Testis (tissue), 5 donors: ENCODE measurements at places on chromosomes 3 and 15. TPM values are rescaled to one million over a fixed set of nuclear protein-coding genes. Genes with fewer than 3 reads are reported as not detected.

LTK gene
- 2.9 TPM for polyA plus RNA-seq

SHF gene
- 13.2 TPM for polyA plus RNA-seq

TTLL13 gene
- 30.3 TPM for polyA plus RNA-seq

CORO2B gene
- polyA plus RNA-seq: 4.3 TPM

PEAK1 gene
- polyA plus RNA-seq: 33.2 TPM

NR1I2 gene
- 0.57 TPM for polyA plus RNA-seq

IGSF10 gene
- polyA plus RNA-seq: 26.1 TPM

MST1R gene
- 15.9 TPM for polyA plus RNA-seq

KCNMB2 gene
- 2.6 TPM for polyA plus RNA-seq

ITGA11 gene
- 6.6 TPM for polyA plus RNA-seq

WDR93 gene
- 31.9 TPM for polyA plus RNA-seq

FBXO40 gene
- 0.61 TPM for polyA plus RNA-seq

FAM43A gene
- 7.5 TPM for polyA plus RNA-seq

DNA sequence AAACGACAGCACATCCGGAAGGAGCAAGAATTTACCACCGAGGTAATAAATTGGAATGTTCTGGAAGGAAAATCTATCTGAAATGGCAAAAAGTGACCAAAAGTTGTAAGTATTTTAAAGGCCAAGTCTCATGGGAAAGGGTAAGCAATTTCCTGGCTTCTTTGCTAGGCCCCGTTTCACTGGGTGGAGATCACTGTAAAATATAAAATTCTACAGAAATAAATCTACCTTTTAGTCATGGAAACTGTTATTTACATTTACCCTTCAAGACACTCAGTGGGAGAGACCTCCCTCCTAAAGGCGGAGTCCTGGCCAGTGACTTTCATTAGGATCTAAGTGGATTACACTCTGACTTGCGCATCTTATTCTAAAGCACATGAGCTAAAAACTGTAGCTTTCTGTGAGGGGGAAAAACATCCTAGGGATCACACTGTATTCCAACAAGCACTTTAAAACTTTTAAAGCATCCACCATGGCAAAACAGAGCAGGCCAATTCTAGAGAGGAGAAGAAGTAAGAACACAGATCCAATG lies 28.8 kb downstream of the LYZL4 start:
- DNase-seq: no peak

- no peak for DNase-seq
Observed at GRCh38 chr3:4848176-4848825, 130.9 kb upstream of the BHLHE40 start.

DNA sequence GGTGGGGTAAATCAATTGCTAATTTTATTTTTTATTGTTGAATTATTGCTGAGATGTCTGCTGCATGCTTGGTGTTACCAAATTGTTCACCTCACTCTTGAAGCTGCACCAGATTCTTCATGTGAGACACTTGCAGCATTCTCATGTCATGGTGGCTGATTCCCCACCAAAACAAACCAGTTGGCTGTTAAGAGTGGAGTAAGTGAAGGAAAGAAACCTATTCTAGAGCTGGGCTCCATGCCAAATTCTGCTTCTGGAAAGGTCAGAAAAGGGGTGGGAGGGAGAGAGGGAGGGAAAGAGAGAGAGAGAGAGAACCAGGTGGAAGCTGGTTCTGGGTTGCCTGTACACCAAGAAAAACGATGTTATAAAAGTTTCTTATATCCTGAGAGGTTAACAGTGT lies 317.5 kb upstream of the THRB start:
- no peak for DNase-seq

DNA sequence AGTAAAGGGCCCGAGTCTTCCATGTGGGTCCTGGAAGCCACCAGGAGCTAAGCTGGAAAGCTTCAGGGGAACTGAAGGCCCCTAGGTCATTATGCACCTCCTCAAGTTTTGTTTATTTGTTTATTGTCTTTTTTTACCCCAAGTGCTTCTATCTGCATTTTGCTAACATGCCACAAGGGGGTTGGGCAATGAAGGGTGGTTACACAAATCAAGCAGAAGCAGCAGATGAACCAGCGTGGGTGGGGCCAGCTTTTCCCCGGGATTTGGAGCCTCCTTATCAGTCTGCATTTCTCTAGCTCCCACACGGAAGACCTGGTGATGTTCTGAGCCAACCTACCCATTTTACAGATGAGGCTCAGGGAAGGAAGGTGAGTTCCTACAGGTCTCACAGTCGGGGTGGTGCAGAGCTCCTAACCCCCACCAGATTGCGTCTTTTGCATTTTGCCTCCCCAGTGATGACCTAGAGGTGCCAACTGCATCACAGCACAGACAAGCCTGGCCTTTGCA lies 16.8 kb downstream of the TMC3 start:
- no peak for DNase-seq

- no peak for DNase-seq
Observed at GRCh38 chr3:170346481-170347392, 10.8 kb upstream of the SKIL start.

- no peak for DNase-seq
Observed at GRCh38 chr3:72488738-72489035, 359.6 kb downstream of the SHQ1 start.

- no peak for DNase-seq
Observed at GRCh38 chr3:141116721-141117120, 65.6 kb downstream of the SPSB4 start.

GRCh38 chr3:179278932-179279693 lies 28.2 kb upstream of the KCNMB3 start:
- DNase-seq: no peak

GRCh38 chr3:162092751-162093150 lies 596.1 kb downstream of the OTOL1 start:
- DNase-seq: no peak

DNA sequence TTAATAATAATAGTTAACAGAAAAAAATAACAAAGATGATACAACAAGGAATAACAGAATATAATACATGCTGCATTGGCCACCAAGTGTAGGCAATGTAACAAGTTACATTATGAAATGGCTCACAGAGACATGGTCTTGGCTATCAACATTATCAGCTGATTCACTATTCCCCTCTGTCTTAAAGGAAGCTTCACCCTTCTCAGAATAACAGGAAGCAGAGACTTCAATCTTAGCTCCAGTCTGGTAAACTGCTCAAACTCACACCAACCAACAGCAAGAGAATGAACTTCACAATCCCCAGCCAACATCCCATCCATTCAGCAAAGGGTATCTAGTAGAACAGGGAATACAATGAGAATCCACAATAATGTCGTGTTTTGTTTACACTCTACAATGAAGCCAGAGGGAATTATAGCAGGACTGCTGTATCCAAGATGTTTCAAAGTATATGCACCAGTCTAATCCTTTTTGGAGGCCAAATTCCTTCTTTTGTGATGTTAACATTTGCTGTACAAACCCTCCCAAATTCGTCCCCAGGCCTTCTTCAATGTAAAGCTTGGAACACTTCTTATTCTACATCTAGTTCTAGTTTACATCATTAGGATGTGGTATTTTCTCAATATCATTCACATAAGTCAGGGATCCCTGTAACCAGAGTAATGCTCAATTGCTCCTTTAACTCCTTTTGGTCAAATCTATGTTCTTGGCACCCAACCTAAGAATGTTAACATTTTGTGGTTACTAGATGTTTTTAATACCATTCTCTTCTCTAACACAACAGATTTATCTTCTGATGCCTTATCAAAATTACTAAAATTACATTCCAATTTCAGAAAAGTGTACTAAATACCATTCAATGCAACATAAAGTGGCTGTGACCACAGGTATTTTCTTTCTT lies 52.4 kb upstream of the CMSS1 start:
- DNase-seq: no peak

DNA sequence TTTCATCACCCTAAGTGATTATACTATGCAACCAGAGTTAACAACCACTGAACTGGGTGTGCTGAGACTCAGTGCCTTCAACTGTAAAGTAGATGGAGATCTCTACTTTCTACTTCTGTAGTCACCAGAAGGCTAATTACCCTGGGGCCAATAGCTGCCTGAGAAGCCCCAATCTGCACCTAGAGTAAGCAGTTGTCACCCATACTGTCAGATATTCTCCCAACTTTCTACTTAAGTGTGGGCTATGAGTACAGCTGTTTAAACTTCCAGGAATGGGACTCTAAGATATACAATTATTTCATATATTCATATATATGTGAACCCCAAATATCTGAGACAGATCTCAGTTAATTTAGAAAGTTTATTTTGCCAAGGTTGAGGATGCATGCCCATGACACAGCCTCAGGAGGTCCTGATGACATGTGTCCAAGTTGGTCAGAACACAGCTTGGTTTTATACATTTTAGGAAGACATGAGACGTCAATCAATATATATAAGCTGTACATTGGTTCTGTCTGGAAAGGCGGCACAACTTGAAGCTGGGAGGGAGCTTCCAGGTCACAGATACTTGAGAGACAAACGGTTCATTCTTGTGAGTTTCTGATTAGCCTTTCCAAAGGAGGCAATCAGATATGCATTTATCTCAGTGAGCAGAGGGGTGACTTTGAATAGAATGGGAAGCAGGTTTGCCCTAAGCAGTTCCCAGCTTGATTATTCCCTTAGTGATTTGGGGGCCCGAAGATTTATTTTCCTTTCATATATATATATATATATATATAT lies 41.9 kb downstream of the CCNL1 start:
- DNase-seq: no peak

DNA sequence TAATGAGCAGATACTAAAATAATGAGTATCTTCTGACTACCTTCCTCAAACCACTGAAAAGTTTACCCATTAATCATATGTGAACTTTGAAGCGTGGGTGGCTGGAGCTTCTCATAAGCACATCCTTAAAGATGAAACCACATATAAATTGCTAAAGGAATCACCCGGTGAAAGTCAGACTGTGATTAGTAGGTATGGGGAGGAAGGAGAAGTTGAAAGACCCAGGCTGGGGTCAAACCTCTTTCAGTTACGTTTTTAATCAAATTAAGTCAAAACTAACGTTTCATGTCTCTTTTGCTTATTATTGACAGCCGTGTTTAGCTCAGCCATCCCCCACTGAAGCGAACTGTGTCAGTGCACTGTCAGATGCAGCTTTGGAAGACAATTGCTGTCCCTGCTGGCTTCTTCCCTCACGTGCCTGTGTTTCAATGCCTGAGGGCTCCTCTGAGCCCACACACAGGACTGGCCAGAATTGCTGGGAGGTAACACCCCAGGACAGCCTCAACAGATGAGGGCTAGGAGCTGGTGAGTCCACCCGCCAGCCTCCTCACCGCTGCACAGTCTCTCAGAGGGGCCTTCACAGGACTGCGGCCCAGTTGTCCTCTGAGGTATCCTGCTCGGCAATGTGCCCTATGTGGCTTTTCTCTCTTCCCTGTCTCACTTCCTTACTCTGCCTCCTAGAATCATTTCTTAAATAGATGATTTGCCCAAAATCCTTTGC lies 29.3 kb upstream of the SH3BP5 start:
- no peak for DNase-seq

- DNase-seq: no peak
Observed at GRCh38 chr3:86793786-86794185, 197.2 kb downstream of the VGLL3 start.

- DNase-seq: no peak
Observed at GRCh38 chr3:155641956-155642355, 102.9 kb downstream of the PLCH1 start.

GRCh38 chr3:15014606-15015328 lies 50.3 kb downstream of the MRPS25 start:
- no peak for DNase-seq

DNA sequence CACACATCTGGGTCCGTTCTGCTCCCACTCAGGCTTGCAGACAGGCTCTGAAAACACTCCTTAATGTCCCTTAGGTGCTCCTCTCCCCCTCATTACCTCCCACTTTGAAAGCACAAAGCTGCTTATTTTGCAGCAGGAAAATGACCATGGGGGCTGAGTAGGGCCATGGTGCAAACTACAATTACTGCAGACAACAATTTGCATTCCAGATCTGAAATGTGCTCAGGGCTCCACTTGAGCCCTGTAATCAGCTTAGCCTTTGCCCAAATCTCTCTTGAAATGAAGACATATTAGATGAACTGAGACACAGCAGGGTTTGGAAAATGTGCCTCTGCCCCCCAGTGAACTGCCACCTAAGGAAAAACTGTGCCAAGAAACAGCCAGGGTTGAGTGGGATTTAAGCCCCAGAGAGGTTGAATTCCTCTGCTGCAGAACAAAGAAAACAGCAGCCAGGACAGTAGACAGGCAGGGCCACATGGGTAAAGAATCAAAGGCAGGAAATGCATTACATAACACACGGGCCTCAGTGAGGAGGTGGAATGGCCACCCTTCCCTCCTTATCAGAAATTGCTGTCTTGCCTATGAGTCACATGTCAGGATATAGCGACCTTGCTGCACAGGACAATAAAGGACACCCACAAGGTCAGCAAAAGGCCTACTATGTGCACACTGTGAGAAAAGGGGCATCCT lies 126.8 kb upstream of the ARHGEF3 start:
- DNase-seq: no peak

- DNase-seq: no peak
Observed at GRCh38 chr3:65177960-65178376, 490.2 kb upstream of the ADAMTS9 start.

DNA sequence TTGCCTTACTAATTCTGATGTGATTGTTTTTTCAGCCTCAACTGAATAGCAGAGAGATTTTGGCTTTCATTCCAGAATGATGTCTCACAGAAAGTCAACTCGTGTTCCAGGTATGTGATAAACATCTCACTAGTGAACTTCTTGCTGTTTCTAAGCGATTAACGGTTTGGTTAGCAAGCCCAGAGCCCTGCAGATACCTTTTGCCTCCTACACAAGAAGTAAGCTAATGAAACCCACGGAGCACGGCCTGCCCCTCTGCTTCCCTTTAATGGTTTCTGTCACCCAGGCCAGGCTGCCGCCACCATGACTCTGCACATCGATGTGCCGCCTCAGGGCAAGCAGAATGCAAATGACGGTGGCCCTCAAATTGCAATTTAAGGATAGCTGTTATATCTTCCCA lies 155.9 kb upstream of the ICE2 start:
- no peak for DNase-seq

GRCh38 chr3:131323792-131324191 lies 57.8 kb upstream of the NUDT16 start:
- DNase-seq: no peak

DNA sequence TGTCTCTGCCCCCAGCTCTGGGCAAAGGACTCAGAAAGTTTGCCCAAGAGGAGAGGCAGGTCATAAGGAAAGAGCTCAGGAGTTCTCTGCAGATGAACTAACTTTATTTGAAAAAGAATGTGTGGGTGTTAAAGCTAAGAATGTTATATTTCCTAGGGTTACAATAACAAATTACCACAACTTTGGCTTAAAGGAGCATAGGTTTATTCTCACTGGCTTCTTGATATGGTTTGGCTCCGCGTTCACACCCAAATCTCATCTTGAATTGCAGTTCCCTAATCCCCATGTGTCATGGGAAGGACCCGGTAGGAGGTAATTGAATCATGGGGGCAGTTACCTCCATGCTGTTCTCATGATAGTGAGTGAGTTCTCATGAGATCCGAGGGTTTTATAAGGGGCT lies 383.7 kb upstream of the CFAP20DC start:
- DNase-seq: no peak

DNA sequence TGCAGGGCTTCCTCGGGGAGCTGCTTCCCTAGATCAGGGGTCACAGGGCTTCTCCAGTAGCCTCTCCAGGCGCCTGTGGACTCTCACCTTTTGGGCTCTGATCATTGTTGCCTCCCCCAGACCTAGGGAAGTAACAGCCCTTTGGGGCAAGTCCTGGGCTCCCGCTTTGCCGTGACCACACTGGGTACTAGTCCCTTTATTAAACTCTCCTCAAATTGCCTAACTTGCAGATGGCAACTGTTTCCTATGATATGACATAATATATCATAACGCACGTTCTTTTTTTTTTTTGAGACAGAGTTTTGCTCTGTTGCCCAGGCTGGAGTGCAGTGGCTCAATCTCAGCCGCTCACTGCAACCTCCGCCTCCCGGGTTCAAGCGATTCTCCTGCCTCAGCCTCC lies 17.9 kb upstream of the NRROS start:
- DNase-seq: no peak

- no peak for DNase-seq
Observed at GRCh38 chr3:183637106-183637486, 1.7 kb downstream of the KLHL24 start.
